NCI-H1436 treated with DMSO at 0.1 percent for 48 hours (cell line): ENCODE measurements at places on chromosomes 12 and 14.

- peak; percentile 11 for DNase-seq
Observed at GRCh38 chr12:132489602-132490266, at the start of gene FBRSL1. TSS of gene FBRSL1 (plus strand) at chr12:132490151.

DNA sequence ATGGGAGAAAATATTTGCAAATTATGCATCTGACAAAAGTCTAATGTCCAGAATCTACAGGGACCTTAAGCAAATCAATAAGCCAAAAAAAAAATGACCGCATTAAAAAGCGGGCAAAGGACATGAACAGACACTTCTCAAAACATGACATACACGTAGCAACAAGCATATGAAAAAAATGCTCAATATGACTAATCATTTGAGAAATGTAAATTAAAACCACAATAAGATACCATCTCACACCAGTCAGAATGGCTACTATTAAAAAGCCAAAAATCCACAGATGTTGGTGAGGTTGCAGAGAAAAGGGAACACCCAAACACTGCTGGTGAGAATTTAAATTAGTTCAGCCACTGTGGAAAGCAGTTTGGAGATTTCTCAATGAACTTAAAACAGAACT is 16.1 kb downstream of the PAWR start:
- no peak for DNase-seq

DNA sequence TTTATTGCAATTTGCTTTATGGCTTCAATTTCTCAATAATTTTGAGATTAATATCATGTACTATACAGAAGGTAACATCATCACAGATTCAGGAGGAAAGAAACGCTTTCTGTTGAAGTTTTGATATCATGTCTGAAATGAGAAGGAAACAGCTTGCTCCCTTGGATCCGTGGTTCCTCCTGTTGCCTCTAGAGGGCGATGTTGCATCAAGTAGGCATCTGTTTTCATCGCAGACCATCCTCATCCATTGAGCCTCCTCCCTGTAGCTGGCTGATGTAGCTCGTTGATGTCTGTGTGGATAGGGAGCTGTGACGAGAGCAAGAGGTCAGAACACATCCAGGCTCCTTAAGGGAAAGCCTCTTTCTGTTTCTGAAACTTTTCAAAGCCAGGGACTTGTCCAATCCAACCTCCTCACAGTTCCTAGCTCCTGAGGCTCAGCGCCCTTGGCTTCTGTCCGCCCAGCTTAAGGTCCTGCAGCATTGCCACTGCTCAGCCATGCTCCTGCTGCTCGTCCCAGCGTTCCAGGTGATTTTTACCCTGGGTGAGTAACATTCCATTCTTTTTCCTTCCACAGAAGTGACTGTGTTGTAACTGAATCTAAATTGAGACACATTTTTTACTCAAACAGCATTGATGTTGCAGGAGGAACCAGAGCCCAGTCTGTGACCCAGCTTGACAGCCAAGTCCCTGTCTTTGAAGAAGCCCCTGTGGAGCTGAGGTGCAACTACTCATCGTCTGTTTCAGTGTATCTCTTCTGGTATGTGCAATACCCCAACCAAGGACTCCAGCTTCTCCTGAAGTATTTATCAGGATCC is 304.8 kb upstream of the OR4E1 start:
- DNase-seq: no peak

DNA sequence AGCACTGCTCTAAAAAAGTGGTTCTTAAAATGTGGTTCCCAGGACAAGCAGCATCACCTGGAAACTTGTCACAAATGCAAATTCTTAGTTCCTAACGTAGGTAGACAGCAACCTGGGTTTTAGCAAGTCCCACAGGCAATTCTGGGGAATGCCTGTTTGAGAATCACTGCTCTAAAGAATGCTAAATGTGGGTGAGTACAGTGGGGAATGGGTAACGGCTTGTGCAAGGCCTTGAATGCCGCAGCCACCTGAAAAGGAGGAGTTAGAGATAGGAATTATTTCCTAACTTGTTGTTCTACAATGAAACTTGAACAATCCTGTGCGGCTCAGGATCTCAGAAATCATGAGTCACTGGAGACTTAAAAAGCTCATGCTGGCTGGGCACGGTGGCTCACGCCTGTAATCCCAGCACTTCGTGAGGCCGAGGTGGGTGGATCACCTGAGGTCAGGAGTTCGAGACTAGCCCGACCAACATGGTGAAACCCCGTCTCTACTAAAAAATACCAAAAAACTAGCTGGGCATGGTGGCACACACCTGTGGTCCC is 34.9 kb downstream of the GNS start:
- DNase-seq: no peak

DNA sequence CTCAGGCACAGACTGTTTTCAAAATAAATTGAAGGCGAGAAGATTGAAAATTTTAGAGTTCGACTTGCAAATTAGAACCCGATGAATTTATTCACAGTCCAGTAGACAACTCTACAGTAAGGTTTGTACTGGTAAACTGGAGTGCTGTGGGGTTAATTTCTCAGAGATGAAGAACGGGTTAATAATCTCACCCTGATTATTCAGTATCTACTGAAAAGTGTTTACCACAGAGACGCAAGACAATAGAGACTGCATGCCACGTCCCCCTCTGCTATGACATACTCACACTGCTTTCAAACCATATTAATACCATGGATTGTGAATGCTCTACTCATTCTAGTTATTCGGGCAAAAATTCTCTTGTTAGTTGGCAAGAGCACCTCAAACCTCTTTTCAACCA is 36.1 kb downstream of the CFL2 start:
- DNase-seq: no peak

DNA sequence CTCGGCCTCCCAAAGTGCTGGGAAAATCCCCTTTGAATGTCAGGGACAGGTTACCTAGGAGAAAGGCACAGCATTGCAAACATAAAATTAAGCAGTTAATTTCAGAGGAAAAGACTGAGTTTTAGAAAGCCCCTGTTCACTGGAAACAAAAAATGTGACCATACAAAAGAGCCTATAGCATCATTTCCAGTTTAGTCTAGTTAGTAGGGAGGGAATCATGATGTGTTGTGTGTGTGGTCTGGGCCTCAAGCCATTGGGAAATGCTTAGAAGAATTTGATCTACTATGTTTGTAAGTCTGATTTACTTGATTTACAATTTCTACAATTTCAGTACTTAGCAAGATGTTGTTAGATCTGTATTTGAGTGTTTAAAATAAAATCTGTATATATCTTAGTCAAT is 47.1 kb upstream of the RERG start:
- no peak for DNase-seq

DNA sequence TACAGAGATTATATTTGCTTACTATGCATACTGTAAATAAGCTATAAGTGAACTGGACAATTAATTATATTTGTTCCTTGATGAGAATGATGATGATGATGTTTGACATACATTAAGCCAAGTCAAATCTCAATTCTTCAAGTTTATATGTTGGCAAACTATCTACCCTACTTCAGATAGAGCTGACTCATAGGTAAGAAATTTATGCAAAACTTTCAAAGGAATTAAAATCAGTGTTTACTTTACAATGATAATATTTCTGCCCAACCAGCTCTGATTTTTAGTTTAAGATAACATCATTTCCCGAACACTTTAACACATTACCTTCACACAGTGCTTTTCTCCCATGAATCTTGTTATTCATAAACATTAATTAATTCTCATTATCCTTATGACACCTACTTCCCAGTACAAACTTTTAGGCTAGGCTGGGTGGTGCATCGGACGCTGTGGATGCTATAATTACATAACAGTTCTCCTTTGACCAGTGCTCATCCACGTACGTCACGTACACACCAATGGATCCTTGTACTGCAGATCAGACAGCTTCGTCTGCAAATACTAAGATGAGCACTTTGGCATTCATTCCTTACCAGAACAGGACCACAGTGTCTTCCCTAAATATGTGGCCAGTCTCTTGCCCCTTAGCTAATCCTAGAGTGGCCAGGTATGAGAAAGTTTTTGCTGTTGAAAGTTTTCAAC is 18.3 kb downstream of the BMP4 start:
- no peak for DNase-seq

DNA sequence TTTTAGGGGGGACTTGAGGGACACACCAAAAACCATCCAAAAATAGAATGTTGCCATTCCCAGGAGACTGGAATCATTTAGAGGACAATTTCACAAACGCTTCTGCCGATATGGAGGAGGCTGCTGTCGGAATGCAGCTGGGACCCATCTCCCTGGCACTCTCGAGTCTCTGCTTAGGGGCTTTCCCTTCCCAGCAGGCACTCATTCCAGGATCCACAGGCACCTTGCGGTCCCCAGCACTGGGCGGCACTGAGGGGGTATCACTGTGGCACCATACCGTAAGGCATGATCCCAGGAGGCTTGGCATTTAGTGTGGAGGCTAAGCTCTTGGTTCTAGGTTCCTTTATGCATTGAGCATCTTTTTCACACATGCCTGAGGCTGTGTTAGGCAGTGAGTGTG is 36.6 kb upstream of the LTBP2 start:
- DNase-seq: no peak

GRCh38 chr12:80622271-80622670 is 85.2 kb upstream of the MYF6 start:
- no peak for DNase-seq

DNA sequence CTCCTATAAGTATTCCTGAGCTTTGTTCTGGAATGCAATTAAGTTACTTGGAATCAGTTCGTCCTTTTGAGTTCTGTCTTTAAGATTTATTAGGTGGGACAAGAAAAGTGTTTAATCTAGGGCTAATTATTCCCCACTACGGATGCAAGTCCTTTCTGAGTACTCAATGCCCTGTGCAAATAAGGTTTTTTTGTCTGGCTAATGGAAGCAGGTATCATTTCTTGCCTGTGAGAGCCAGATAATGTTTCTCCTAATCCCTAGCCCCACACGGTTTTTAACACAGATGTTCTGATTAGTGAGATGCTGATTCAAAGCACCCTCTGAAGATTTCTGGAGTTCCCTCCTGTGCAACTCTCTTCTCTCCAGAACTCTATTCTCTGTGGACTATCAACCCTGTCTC is 296.6 kb upstream of the PRICKLE1 start:
- DNase-seq: no peak

DNA sequence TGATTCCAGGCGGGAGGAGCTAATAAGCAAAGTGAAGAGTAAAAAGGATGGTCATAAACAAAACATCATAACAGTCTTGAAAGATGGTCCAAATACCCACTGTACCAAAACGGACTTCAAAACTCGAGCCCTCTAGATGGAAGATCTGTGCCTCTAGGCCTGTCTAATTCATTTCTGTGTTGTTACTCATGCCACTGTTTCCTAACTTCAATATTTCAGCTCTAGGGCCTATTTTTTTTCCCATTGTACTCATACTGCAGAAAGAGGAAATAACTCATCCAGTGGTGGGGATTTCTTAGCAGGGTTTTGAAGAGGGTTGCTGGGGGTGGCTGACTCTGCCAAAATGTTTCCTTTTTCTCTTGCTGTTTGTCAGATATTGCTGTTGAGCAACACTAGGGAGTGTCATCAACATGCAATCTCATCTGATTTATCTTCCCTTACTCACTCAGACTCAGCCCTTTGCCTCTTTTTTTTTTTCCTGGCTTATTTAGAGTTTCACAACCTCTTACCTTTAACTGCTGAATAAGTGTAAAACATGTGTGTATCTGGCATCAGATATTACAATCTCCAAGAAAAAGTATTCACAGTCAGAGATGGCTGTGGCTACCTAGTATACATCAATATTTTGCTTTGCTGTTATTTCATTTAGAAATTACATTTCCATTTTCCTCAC is 189.6 kb downstream of the DUSP6 start:
- no peak for DNase-seq

DNA sequence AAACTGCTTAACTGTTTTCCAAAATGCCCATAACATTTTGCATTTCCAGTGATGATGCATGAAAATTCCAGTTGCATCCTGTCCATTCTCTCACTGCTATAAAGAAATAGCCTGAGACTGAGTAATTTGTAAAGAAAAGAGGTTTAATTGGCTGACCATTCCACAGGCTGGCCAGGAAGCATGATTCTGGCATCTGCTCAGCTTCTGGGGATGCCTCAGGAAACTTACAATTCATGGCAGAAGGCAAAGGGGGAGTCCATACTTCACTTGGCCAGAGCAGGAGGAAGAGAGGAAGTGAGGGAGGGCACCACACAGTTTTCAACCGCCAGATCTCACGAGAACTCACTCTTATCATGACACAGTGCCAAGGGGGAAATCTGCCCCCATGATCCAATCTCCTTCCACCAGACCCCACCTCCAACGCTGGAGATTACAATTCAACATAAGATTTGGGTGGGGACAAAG is 18.2 kb upstream of the CLEC2D start:
- no peak for DNase-seq

- no peak for DNase-seq
Observed at GRCh38 chr14:32077081-32078022, at the start of gene ARHGAP5. TSS of gene ARHGAP5 (plus strand) at chr14:32077304. CDS start at chr14:32090670, 13,366 bp downstream.

GRCh38 chr12:117118838-117119591 is 19.8 kb upstream of the TESC start:
- no peak for DNase-seq

GRCh38 chr14:70567791-70568190 is 32.7 kb downstream of the MED6 start:
- no peak for DNase-seq

DNA sequence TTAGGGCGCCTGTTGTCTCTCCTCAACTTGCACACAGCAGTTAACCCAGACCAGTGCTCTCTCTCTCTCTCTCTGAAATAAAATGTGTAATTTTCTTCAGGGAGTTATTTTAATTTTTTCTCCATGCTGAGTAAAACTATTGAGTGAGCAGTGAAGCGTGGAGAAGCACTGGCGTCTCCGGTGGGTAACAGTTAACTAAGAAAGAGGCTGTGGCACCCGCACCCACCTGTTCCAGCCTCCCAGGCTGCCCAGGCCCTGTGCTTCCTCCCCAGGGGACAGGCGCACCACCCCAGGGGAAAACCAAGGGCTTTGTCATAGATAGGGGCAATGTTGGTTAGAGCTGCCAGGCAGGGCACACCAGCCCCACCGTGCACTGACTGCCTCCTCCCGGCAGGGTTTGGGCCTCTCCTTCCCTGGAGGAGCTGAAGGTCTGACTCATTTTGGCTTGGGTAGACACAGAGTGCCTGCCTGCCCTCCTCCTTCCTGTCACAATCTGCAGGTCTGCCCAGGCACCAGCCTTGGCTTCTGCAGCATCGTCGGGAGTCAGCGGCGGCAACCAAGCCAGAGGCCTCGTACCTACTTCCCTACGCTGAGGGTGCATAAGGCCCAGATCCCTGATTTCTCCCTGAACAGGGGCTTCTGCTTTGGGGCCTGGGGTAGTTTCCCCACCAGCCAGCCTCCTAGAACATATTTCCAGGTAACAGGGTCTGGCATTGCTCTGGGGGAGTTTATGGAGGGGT is 3.9 kb downstream of the HOXC5 start:
- no peak for DNase-seq

GRCh38 chr14:61355892-61356325 is 34.5 kb downstream of the PRKCH start:
- no peak for DNase-seq

DNA sequence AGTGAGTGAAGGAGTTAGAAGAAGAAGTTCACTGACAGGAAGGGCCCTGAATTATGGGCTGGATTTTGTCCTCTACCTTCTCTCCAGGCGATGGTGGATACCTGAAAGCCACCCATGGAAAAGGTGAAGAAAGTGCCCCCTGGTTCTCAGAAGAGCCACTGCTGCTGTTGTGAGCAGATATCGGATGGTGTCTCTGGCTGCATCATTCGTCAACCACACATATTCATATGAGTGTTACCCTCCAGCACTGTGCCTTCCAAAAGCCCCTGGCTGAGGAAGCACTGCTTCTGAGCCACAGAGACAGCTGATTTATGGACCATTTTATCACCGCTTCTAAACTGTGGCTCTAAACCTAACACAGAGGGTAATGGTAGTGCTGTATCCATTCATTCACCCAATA is 2.0 kb upstream of the ACTN1 start:
- DNase-seq: no peak
